Right ventricle myocardium superior (tissue), 1 donor: ENCODE measurements at places on chromosomes 16 and 17. TPM values are rescaled to one million over a fixed set of nuclear protein-coding genes. Genes with fewer than 3 reads are reported as not detected.

- DNase-seq, result peak; percentile 51
These were observed 40.9 kb downstream of the TMEM235 start for GRCh38 chr17:78272181-78272913.

DNA sequence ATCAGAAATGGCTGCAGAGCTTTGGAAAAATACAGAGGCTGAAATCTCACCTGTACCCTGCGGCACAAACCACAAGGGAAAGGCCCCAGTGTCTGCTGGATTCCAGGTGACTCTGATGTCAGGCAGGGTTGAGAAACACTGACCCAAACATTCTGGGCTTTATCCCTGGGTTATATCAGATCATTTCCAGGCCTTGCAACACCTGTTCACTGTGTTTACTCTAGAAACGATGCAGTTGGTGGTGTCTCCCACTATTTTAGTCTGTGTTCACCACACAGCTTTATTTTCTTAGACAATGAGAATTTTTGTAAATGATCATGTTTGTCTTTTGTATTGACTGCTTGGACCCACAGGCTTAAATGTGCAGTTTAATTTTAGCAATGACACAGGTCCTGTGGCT is 151.5 kb upstream of the SDK2 start:
- no peak for DNase-seq

Gene TADA2A
- total RNA-seq, result 12.4 TPM

Gene NLK
- 20.2 TPM for total RNA-seq

- DNase-seq, result no peak
These were observed 74.5 kb upstream of the METRNL start for GRCh38 chr17:83004791-83005380.

Gene WFDC1
- total RNA-seq, result 1.4 TPM

GRCh38 chr16:14002416-14002990 is 68.6 kb upstream of the MRTFB start:
- DNase-seq, result no peak

Gene RCVRN
- total RNA-seq, result not detected

DNA sequence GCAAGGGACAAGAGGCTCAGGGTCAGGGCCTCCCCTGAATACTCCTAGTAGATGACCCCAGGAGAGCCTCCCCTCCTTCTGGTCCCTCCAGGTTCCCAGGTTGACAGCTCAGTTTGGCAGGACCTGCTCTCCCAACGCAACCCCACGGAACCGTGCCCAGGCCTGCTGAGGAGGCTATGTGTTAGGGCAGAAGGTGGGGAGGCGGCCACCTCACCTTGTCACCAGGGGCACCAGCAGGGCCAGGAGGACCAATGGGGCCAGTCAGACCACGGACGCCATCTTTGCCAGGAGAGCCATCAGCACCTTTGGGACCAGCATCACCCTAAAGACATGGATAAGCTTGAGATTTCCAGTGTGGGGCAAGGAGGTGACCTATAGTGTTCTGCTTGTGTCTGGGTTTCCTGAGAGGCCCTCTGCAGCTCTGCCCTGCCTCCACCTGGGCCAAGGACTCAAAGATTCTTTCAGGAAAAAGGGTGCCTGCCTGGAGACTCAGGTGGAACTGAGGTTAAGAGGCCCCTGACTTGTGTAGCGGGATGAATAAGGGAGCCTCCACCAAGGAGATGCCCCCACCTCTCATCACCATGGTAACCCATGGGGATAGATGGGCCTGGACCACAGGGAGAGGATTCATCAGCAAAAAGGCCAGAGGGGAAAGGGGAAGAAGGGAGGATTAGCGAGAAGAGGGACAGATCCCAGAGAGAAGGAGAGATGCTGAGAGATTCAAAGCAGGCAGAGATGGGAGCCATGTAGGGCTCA is 10.7 kb downstream of the COL1A1 start:
- DNase-seq, result peak; percentile 7

Gene RRAD
- total RNA-seq, result 95.4 TPM

Gene GRB7
- 2.2 TPM for total RNA-seq

DNA sequence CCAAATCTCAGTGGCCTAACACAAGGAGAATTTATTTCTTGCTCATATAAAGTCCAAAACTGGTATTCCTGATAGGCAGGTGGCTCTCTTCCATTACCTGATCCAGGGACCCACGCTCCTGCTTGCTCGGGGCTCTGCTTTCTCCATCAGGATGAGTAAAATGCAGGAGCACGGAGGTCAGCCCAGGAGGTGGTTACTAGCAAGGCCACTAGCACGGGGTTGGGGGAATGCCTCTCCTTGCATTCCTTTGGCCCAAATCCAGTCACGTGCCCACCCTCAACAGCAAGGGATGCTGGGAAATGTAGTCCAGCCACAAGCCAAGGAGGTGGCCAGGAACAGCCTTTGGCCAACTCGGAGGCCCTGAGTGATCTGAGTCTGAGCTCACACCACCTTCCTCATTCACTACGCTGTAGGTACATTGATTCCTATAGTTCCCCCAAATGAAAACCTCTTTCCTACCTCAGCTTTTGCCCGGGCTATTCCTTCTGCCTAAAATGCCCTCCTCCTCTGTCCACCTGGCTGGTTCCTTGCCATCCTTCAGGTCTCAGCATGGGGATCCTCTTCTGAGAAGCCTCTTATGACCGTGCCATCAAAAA is 38.3 kb upstream of the HAPSTR1 start:
- DNase-seq, result peak; percentile 65

DNA sequence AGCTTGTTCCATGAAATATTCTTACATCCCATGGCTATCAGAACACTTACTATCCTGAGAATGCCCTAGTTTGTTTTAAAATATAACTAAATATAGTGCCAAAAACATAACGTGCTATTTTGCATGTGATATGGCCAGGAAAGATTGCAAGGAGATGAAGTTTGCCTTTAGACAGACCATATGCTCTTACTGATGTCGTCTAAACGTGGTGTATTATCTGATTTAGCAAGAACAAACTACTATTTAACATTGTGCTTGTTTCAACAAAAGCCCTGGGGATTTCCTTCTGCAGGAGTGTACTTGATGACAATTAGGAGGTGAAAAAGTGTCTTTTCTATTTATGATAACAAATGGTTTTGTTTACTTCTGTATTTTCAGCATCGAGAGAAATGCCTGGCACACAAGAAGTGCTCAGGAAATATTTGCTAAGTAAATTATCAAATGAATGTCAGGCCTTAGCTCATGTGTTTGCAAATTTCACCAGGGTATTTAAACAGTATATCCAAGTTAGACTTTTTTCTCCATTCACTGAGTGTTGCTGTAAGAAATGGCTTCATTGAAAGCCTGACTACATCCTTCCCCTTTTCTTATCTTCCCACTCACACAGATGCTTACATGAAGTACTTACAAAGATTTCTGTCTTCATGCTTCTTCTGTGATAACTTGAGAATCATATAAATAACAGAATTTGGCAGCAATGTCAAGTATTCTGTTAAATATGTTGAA is 1033.6 kb downstream of the CDH8 start:
- DNase-seq, result no peak
